ENCODE measurements at places on chromosomes 7 and 10.

- no peak for DNase-seq
Observed at GRCh38 chr10:123687758-123688157, 21.6 kb downstream of the GPR26 start.

DNA sequence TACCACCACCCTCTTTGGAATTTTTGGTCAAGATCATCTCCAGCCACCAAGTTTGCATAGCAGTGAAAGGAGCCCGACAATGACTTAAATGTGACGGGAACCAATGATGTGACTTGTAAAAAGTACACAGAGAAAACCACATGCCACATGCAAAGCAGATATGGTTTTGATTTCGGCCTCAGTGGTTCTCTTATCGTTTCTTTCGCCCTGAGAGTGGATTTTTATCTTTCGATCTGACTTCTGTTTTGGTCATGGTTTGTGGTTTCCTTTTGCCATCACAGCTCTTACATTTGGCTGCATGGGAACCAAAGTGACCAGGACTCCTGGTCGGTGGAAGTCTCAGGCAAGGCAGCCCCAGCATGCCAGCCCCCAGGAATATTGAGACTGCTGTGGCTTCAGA lies 31.5 kb downstream of the TCF7L2 start:
- DNase-seq = no peak

DNA sequence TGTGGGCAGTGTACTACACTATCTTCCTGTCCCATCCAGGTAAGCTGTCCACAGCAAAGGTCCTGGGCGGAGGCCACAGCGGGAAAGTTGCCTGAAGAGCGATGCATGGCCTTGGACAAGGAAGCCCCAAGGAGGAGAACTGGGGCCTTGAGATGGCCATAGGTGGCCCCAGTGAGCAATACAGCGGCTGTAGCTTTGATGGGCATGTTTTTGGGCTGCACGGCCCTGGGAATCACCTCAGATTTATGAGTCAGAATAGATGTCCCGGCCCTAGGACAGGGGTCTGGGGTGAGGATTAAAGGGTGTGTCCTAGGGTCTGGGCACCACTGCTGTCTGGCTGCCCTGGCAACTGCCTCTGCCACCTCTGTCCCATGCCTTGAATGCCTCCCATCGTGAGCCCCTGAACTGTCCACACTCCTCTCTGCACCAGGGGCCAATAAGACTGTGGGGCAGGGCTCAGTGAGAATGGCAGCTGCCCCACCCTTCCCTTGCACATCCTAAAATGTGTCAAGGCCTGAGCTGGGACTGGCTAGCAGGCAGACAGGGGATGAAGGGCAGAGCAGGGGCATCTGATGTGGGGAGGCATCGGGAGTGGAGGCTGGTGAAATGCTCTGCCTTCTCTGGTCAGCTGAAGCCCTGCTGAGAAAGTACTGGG lies 9.4 kb upstream of the IRF5 start:
- no peak for DNase-seq

DNA sequence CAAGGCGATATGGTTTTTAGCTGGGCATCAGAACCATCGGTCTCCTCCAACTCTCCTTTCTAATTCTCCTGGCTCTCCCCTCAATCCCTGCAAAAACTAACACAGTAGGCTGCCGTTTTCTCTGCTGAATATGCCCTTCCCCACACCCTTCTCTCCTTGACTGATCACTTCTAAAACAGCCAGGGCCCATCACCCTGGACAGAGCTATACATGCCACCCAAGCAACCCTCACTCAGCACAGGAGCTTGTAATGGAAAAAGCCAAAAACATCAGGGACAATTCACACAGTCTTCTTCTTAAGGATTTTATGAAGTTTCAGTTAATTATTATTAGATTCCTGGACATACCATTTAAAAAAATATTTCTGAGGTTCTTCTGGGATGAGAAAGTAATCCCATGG lies 61.5 kb downstream of the PIK3AP1 start:
- no peak for DNase-seq

GRCh38 chr7:76129366-76129765 lies 72.3 kb upstream of the SRRM3 start:
- DNase-seq = no peak

DNA sequence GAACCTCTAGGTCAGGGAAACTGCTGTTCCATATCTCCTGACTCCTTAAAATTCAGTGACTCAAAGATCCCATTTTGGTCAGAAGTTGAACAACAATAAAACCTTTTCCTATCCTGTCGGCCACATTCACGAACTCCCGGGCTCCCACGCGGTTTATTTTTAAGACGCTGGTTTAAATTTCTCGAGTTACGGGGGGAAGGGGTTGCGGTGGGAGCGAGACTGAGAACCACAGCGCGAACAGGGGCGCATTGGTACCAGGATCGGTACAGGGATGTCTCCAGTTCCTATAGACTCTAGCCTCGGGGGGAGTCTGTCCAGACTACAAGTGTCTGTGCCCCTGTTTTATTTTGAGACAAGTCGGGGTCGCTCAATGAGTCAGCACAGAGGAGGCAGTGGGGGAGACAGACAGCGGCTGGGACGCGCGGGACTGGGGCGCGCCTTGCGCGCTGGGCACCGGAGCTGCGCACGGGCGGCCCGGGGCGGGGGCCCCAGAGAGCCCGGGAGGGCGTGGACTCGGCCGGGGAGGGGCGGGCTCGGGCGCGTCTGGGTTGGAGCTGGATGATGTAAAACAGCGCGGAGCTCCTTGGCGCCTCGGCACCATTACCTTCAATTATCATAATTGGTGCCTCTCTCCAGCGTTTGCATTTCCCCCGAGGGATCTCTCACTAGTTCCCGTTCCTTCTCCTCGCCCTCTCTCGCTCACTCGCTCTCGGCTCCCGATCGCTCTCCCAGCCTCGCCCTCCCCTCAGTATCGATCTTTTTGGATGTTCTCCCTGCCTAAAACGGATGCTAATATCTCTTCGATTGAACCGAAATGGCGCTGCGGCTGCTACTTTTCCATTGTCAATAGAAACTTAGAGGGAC lies 8.7 kb upstream of the BAMBI start:
- DNase-seq = no peak

GRCh38 chr7:94311515-94311914 lies 83.2 kb upstream of the COL1A2 start:
- no peak for DNase-seq

DNA sequence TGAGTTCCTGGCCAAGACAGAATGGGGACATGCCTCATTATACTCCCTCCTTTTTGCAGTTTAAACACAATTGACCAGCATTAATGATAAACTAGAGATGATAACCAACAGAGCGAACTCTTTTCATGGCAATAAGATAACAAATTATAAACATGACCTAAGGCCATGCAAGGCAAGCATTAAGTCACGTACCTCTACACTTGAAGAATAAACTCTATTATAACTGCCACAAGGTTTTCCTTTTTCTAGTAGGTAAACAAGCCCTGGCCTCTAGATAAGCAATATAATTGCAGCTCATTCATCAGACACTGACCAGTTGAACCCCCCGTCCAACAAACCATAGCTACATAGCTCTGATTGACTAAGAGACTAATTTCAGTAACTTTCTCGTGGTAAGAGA lies 767.0 kb downstream of the GRM8 start:
- no peak for DNase-seq

GRCh38 chr10:131094527-131095312 lies 216.8 kb downstream of the TCERG1L start:
- DNase-seq = no peak

- DNase-seq = no peak
Observed at GRCh38 chr10:7407368-7408290, 3.2 kb downstream of the SFMBT2 start.

DNA sequence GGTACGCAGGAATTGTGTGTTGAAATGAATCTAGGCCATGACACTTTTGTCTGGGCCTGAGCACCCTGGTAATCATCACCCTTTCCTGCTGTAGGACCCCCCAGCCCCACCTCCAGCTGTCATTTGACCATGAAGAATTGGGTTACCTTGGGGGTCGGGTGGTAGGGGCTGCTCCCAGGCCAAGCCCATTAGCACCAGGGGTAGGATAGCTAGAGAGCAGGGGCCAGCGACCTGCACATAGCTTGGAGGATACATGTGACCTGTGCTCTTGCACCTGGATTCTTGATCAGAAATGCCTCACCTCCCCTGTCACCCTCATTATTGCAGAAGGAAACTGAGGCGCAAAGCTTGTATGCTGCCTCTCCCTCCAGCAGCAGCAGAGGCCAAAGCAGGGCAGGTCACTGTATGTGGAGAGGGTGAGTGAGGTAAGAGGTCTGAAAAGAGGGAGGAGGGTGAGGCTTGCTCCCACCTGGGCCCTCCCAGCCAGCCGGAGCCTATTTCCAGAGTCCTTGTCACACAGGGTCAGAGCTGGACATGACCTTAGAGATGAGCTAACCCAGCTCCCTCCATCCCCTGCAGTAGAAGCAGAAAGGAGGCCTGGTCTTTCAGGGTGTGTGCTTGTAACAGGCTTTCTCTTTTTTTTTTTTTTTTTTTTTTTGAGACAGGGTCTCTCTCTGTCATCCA lies 35.3 kb upstream of the ANKRD2 start:
- DNase-seq = no peak

- DNase-seq = no peak
Observed at GRCh38 chr7:106223156-106223555, 61.6 kb downstream of the NAMPT start.

All from KG1 (cell line).